ENCODE measurements at places on chromosomes 16 and 17. TPM values are rescaled to one million over a fixed set of nuclear protein-coding genes. Genes with fewer than 3 reads are reported as not detected.

- H3K27ac ChIP-seq = no peak overlapping the region
- no peak overlapping the region for H3K4me3 ChIP-seq
- H3K27me3 ChIP-seq = peaks cover 52% of the 10 kb centered on the region
- H3K4me1 ChIP-seq = no peaks in the 10 kb centered on the region
- DNase-seq = no peak
Observed at GRCh38 chr17:45902892-45903346, 8.6 kb downstream of the MAPT start.

GRCh38 chr17:60704170-60704569 lies 26.5 kb downstream of the BCAS3 start:
- no peak overlapping the region for H3K27ac ChIP-seq
- no peaks in the 10 kb centered on the region for H3K4me1 ChIP-seq
- no peaks in the 10 kb centered on the region for H3K27me3 ChIP-seq
- no peak for DNase-seq
- H3K36me3 ChIP-seq = peaks cover 3% of the 10 kb centered on the region

- no peaks in the 10 kb centered on the region for H3K27me3 ChIP-seq
- DNase-seq = peak; percentile 86
- H3K27ac ChIP-seq = peak overlapping the region; percentile 65
- H3K4me3 ChIP-seq = peak overlapping the region; percentile 98
- peaks cover 53% of the 10 kb centered on the region for H3K36me3 ChIP-seq
- H3K4me1 ChIP-seq = peaks cover 15% of the 10 kb centered on the region
Observed at GRCh38 chr17:42577140-42577531, 393 bp downstream of the PSMC3IP start.

DNA sequence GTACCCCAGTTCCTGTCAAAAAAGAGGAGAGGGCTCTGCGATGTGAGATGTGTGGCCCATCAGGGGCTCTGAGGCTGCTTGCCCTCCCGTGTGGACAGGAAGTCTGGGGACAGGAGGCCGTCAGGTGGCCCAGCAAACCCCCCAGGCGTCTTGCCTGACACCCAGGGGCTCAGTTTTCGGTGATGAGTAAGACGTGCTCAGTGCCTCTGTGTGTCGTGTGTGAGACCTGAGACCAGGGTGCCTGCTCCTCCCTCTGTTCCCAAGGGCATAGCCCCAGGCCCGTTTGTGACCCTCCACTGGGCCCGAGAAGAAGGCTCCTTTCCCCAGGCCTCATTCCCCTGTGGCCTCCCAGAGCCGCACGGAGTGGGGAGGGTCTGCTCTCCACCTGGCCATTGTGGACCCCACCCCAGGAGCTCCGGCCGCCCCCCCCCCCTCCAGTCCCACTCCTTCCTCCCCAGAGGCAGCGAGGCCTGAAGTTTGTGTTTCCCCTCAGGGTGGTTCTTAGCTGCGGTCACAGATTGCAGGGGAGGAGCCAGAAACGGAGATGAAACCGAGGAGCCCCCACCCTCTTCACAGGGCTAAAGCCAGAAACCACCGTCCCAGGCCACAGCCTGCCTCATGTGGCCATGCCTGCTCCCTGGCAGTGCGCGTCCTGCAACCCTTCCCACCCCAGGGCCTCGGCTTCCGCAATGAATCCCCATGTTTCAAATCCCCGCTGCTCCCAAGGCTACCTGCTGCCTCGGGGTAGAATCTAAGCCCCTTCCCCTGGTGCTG lies 4.9 kb upstream of the ACTG1 start:
- H3K27ac ChIP-seq = no peak overlapping the region
- DNase-seq = peak; percentile 95
- no peaks in the 10 kb centered on the region for H3K27me3 ChIP-seq
- no peaks in the 10 kb centered on the region for H3K36me3 ChIP-seq
- peak overlapping the region; percentile 68 for H3K4me3 ChIP-seq

DNA sequence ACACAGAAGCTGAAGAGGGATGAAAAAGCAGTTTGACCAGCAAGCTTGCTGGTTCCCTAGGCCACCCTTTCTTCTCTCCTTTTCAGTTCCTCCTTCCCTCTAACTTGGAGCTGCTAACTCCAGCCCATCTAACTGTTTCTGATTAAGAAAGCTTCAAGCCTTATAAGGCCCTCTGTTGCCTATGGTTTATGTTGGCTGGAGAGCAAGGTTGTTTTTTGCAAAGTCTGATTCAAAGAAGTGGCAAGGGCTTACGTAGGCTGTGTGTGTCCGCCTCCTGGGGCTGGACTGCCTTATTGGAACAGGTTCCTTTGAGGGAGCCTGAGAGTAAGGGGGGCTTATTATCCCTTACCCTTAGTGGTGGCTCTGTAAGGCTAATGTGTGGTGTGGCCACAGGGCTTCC lies 7.1 kb downstream of the AKAP1 start:
- no peaks in the 10 kb centered on the region for H3K27me3 ChIP-seq
- H3K36me3 ChIP-seq = no peaks in the 10 kb centered on the region
- H3K27ac ChIP-seq = no peak overlapping the region
- H3K4me3 ChIP-seq = no peak overlapping the region

- H3K27me3 ChIP-seq = no peaks in the 10 kb centered on the region
- DNase-seq = no peak
- no peaks in the 10 kb centered on the region for H3K4me1 ChIP-seq
- H3K36me3 ChIP-seq = no peaks in the 10 kb centered on the region
Observed at GRCh38 chr16:12546918-12547607, 256.6 kb downstream of the CPPED1 start.

DNA sequence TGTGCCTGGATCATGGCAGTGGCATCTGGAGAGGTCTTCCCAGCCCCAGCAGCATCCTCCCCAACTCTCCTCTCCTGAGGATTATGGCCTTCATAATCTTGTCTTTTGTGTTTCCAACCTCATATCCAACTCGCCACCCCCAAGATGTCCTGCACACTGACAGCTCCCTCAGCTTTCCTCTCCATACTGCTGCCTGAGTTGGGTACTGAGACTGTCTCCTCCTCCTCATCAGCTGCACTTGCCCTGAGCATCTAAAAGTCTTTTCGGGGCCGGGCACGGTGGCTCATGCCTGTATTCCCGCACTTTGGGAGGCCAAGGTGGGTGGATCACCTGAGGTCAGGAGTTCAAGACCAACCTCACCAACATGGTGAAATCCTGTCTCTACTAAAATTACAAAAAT lies 2.0 kb downstream of the CD300LB start:
- H3K36me3 ChIP-seq = no peaks in the 10 kb centered on the region
- H3K4me1 ChIP-seq = no peaks in the 10 kb centered on the region
- H3K4me3 ChIP-seq = no peak overlapping the region

DNA sequence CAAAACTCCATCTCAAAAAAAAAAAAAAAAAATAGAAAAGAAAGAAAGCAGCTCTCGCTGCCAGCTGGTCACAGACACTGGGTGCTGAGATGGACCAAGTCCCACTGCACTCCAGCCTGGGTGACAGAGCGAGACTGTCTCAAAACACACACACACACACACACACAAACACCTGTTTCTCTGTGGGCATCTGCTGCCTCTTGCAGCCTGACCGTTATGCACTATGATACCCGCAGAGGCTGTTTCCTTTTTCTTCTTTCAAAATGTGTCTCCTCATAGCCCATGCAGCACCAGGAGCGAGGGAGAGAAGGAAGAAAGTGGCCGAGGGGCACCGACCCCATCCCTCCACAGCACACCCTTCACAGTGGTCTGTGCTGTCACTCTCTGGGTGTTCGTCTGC lies 36.9 kb upstream of the KLHDC4 start:
- no peak overlapping the region for H3K4me3 ChIP-seq
- peak; percentile 58 for DNase-seq
- no peak overlapping the region for H3K27ac ChIP-seq

DNA sequence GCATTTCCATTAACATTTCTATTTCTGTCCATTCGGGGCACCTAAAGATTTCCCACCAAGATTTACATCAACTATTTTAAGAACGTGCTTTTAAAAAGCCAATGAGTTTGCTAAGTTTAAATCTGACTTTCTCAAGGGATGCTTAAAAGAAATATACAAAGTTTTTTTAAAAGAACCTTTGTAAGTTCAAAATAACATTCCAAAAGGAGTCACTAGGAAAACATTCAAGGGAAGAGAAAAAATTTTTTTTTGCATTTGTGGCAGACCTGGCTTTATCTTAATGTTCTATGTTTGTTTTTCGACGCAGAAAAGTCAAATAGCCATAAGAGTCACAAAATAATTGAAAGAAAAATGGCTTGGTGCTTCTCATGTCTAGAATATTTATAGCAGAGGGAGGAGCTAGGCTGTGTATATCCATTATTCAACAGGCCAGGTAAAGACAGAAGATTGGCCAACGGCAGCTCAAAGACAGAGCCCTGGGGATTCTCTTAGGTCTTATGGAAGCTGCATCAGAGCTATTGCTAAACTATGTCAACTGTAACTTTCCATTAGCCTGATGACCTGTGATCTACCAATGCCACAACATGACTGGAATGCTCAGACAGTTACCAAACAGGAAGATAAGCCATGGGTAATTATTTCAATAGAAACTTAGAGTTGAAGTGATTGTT lies 37.8 kb upstream of the MYOCD start:
- peaks cover 15% of the 10 kb centered on the region for H3K4me1 ChIP-seq
- no peaks in the 10 kb centered on the region for H3K27me3 ChIP-seq
- H3K27ac ChIP-seq = peak overlapping the region; percentile 92
- DNase-seq = no peak
- H3K36me3 ChIP-seq = no peaks in the 10 kb centered on the region

DNA sequence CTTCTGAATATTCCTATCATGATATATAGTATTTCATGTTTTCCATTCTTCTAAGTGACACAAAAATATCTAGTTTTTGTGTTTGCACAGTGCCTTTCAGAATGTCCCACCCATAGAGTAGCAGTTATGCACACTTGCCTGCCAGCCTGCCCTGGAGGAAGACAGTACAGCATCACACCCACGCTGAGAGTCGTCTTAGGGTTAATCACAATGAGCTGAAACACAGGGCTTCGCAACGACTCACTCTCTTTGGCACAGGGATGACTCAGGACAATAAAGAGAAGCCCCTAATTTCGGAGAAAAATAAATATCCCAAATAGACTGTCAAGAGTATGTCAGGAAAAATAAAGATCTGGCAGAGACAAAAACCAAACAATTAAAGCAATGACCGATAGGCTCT lies 11.6 kb upstream of the NDUFAB1 start:
- no peak for DNase-seq
- peaks cover 16% of the 10 kb centered on the region for H3K4me1 ChIP-seq
- H3K36me3 ChIP-seq = peaks cover 21% of the 10 kb centered on the region

- no peaks in the 10 kb centered on the region for H3K36me3 ChIP-seq
- H3K4me3 ChIP-seq = no peak overlapping the region
- no peak overlapping the region for H3K27ac ChIP-seq
- H3K27me3 ChIP-seq = no peaks in the 10 kb centered on the region
- DNase-seq = no peak
Observed at GRCh38 chr16:5875416-5875815, 777.8 kb upstream of the EEF2KMT start.

GRCh38 chr17:13597723-13598347 lies 3.9 kb downstream of the HS3ST3A1 start:
- peak overlapping the region; percentile 85 for H3K27ac ChIP-seq
- peaks cover 63% of the 10 kb centered on the region for H3K4me1 ChIP-seq
- no peak for DNase-seq
- no peaks in the 10 kb centered on the region for H3K27me3 ChIP-seq

DNA sequence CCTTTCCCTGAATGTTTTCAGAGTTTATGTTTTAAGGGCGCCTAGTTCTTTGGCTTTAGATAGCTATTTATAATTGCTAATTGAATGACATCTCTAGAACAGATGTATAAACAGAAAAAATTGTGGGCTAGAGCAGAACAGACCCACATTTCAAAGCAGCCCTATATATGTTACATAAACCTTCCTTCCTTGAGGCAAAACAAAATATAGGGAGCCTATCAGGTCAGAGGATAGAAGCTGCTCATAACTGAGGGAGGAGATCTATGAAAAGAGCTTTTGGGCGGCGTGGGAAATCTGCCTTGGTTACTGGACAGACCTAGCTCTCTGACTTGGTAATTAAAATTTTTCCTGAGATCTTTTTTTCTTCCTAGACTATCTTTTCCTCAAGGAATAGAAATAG lies 68.4 kb downstream of the SPAG9 start:
- H3K27ac ChIP-seq = no peak overlapping the region
- no peaks in the 10 kb centered on the region for H3K27me3 ChIP-seq
- H3K4me3 ChIP-seq = no peak overlapping the region
- DNase-seq = no peak
- H3K4me1 ChIP-seq = peaks cover 16% of the 10 kb centered on the region
- no peaks in the 10 kb centered on the region for H3K36me3 ChIP-seq

GRCh38 chr16:81520560-81521135 lies 76.0 kb downstream of the CMIP start:
- H3K27me3 ChIP-seq = no peaks in the 10 kb centered on the region
- no peak overlapping the region for H3K4me3 ChIP-seq
- H3K4me1 ChIP-seq = peaks cover 21% of the 10 kb centered on the region

- H3K27ac ChIP-seq = no peak overlapping the region
- H3K4me3 ChIP-seq = no peak overlapping the region
- peak; percentile 68 for DNase-seq
- peaks cover 9% of the 10 kb centered on the region for H3K4me1 ChIP-seq
- H3K36me3 ChIP-seq = peaks cover 17% of the 10 kb centered on the region
- no peaks in the 10 kb centered on the region for H3K27me3 ChIP-seq
Observed at GRCh38 chr17:29582772-29583171, 6.7 kb downstream of the GIT1 start.

GRCh38 chr16:24471561-24472350 lies 67.6 kb upstream of the RBBP6 start:
- no peaks in the 10 kb centered on the region for H3K4me1 ChIP-seq
- H3K4me3 ChIP-seq = no peak overlapping the region
- no peaks in the 10 kb centered on the region for H3K36me3 ChIP-seq
- no peak for DNase-seq
- H3K27ac ChIP-seq = no peak overlapping the region

DNA sequence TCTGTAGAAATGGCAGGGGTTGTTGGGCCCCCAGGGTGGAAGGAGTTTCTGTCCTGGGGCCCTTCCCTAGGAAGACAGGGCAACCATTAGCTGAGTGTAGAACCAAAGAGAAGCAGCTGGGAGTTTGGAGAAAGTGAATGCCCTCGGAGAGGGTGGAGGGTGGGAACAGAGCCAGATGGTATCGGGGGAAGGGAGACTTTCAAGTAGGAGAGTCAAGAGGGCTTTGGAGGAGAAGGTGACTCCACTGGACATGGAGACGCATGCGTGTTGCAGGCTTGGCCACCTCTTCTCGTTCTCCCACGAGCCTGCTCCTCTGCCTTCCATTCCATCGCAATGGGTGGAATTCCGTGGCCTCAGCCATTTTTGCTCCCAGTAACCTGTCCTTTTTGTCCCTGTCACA lies 19.4 kb downstream of the SLC47A1 start:
- no peak overlapping the region for H3K27ac ChIP-seq
- H3K27me3 ChIP-seq = peaks cover 12% of the 10 kb centered on the region
- H3K4me1 ChIP-seq = no peaks in the 10 kb centered on the region
- H3K4me3 ChIP-seq = no peak overlapping the region
- no peaks in the 10 kb centered on the region for H3K36me3 ChIP-seq

The SMPD3 gene
- total RNA-seq = 0.72 TPM

The WFDC1 gene
- not detected for total RNA-seq

The ZG16B gene
- 1.4 TPM for total RNA-seq

The FAM234A gene
- total RNA-seq = 86.0 TPM

The ARL5C gene
- not detected for total RNA-seq

The NOB1 gene
- total RNA-seq = 35.5 TPM

The CISD3 gene
- total RNA-seq = 3.6 TPM
